ENCODE measurements at places on chromosomes 1 and 21.
A peak's percentile ranks its signal among the peaks of the same experiment; 100 is the strongest.

- no peak for DNase-seq
Measured at GRCh38 chr1:160874935-160875334, 10.0 kb downstream of the ITLN1 start.

DNA sequence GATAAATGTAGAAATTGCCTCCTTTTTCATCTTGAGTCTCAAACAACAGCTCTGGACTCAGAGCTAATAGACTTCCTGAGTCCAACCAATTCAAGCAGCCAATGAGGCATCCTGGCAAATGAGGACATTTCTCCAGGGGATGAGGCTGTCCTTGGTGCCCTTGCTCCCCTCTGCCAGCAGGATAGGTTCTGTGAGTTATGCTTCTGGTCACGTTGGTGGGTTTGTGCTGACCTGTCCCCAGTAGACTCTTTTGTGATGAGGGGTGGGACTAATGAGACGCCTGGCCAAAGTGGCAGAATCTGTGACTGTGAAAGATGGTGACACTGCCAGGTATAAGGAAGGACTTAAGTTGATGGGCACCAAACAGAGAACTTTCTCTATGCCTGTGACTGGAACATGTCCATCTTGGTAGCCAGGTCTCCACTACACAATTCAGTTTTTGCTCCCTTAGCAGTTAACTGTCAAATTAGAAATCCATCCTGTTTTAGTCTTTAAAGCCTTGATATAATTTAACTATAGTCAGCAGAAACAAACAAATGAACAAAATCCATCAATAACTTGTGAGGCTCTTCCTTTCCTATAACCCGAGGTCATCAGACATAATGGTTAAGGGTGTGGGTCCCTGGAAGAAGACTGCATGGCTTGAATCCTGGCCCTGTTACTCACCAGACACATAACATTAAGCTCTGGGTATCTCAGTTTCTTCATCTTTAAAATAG lies 35.7 kb upstream of the THEM4 start:
- DNase-seq = no peak

GRCh38 chr1:2046174-2046917 lies 3.9 kb upstream of the PRKCZ start:
- peak; percentile 51 for DNase-seq

DNA sequence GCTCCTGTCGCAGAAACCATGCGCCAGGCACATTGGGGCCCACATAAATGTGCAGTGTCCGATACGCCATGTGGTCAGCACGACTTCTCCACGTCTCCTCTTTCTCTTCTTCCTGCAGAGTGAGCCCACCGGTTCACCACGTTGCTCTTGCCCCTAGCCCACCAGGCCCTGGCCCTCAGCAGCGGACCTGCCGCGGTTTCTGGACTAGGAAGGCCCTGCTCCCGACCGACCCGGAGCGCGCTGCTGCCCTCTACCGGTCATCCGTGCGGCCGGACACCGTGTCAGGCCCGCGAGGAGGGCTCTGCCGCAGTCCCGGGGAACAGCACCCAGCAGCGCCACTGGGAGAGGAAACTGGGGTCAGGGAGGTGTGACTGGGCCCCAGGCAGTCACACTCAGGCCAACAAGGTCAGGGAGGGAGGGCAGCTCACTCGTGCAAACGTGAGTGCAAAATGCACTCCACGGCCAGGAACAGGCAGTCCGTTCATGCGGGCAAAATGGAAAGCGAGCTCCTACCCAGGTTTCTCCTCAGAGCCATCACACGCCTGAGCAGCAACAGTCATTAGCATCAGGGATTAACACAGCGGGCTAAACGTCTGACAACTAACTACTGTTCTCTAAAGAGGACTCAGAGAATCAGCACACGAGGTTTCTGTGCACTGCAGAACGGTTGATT lies 13.7 kb downstream of the TLR5 start:
- peak; percentile 26 for DNase-seq

- peak; percentile 71 for DNase-seq
Measured at GRCh38 chr21:16419188-16419921, 689.6 kb downstream of the USP25 start.

GRCh38 chr1:221793439-221794078 lies 51.7 kb upstream of the DUSP10 start:
- DNase-seq = no peak

DNA sequence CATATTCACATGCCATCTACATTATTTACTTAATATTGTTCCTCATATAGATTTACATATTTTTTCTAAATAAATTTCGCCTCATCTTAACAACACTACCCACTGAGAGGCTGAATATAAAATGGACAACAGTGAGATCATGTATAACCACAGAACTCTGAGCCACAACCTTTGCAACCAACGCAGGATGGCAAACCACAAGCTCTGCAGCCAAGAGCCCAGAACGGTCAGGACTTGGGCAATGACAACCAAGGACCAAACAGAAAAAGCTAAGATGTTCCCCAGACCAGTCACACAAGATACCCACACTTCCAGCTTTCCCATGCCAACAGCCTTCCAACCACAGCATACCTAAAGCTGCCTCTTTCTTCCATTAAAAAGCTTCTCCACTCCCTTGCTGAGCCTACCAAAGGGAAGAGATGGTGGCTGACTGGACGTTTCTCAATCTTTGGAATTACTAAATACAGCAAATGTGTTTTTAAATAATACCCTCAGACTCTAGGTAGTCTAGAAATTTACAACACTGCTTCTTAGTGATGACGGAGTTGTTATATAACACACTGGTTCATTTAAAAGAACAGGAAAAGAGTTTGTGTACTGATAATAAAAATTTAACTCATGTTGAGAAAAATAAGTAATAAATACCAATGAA lies 117.9 kb downstream of the AKT3 start:
- no peak for DNase-seq

- DNase-seq = peak; percentile 61
Measured at GRCh38 chr1:201184307-201185122, 6.1 kb upstream of the IGFN1 start.

- DNase-seq = no peak
Measured at GRCh38 chr1:51689643-51690042, 72.8 kb downstream of the OSBPL9 start.

- DNase-seq = no peak
Measured at GRCh38 chr1:39819091-39819812, 30.6 kb upstream of the BMP8B start.

GRCh38 chr1:171468120-171468750 lies 17.1 kb upstream of the PRRC2C start:
- DNase-seq = no peak

DNA sequence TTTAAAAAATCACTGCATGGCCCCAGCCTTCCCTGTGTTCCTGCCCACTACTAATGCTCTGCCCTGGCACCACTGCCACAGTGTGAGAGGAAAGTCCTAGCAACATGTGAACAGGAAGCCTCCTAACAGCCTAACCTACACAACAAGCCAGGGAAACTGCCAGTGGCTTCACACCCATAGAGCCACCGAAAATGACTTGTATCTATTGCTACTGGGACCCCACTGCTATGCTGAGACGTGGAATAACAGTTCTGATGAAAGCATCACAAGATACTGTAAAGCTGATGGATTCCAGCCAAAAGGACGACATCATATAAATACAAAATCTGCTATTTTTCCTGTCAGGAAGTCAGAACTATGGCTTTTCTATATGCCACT lies 74.9 kb downstream of the JAK1 start:
- DNase-seq = no peak

GRCh38 chr1:235417086-235417697 lies 50.0 kb downstream of the TBCE start:
- DNase-seq = peak; percentile 59

DNA sequence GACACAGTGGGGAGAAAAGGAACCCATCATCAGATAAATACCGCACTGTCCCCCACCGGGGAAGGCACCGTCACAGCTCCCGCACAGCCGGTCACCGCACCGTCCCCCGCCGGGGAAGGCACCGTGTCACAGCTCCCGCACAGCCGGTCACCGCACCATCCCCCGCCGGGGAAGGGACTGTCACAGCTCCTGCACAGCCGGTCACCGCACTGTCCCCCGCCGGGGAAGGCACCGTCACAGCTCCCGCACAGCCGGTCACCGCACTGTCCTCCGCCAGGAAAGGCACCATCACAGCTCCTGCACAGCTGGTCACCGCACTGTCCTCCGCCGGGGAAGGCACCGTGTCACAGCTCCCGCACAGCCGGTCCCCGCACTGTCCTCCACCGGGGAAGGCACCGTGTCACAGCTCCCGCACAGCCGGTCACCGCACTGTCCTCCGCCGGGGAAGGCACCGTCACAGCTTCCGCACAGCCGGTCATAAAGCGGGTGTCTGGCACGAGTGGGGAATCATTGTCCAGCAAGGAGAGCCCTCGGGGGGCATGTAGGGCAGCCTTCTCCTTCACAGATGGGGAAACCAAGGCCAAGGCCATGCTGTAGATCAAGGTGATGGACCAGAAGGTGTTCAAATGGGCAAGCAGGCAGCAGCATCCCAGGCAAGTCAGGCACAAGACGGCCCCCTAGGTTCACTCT lies 280.1 kb downstream of the NPHP4 start:
- DNase-seq = no peak

DNA sequence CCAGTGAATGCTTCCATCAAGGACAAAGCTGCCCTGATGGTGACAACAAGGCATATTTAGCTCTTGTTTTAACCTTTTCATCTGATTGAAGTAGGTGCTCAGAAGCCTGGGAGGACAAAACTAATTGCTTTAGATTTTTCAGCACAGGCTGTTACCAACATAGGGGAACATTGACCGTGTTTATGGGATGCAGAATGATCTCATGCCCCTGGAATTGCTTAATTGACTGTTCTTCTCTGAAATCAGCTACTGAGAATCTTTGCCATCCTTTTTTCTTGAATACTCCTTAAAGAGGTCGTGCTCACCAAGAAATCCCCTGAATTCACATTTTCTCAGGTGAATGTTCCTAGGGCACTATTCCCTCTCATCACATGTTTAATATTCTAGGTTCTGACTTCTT lies 95.9 kb upstream of the CCDC190 start:
- no peak for DNase-seq

GRCh38 chr1:206041640-206042039 lies 11.3 kb upstream of the RHEX start:
- no peak for DNase-seq

DNA sequence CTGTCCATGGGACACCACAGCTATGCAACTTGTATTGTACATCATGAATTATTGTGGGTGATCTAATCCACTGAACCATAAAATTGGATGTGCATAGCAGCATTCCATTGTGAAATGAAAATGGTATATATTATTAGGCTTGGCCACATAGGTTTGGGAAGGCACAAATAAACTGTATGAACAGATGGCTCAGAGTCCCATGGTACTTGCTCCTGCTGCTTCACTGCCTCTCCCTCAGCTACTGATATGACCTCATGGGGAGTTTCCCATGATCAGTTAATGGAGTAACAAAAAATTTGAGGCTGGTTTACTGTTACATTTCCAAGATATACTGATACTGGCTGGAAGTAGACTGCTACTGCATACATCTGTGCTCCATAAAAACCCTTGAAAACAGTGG lies 152.7 kb upstream of the NEGR1 start:
- DNase-seq = no peak

- DNase-seq = no peak
Measured at GRCh38 chr1:204592246-204592948, 76.2 kb downstream of the MDM4 start.

GRCh38 chr1:43809097-43809673 lies 101.8 kb downstream of the ST3GAL3 start:
- no peak for DNase-seq

- no peak for DNase-seq
Measured at GRCh38 chr21:42698733-42699132, 45.3 kb downstream of the PDE9A start.

DNA sequence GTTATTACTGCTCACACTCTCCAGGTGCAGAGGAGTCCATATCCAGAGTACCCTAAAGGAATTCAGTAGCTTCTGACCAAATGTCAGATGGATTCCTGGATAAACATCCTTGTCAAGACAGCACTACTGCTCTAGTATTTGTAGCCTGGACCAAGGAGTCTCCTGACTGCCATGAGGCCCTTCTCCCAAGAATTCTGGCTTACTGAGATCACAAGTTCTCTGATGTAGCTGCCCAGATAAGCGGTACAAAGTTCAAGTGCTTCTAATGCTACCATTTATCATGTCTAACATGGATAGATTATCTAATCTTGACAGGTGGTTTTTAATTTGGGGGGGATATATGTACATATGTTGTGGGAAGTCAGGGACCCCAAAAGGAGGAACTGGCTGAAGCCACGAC lies 196.6 kb upstream of the HMCN1 start:
- no peak for DNase-seq

DNA sequence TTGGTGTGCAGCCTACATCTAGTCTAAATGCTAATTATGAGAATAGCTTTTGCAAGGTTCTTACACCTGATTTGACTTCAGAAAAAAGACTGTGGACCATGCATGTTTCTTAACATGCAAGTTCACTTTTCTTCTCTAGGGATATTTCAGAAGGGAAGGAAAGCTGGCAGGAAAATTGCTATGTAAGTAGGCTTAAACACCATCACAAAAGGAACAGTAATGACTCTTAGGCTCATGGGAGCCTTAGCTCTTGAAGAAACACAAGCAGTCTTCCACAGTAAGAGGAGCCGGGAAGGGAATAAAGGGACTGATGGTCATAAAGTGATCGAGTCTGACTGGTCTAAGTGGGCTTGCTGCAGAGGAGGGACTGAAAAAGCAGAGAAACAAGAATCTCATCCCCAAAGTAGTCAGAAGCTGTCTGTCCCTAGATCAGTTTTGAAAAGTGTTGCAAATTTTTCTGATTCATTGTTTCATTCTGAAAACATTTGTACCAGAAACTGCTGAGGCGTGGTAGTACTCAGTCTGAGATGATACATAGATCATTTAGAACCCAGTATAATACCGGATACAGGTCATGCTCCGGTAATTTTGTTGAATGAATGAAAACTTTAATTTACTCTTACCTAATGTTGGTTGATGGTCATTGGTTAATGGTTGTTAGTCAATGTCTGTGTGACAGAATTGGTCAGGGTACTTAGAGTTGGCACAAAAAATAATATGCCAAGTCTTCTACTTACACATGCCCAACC lies 40.9 kb downstream of the SMYD2 start:
- no peak for DNase-seq

GRCh38 chr1:176504848-176505553 lies 42.0 kb downstream of the PAPPA2 start:
- DNase-seq = no peak
